ENCODE measurements at places on chromosomes 16 and 17.
A peak's percentile ranks its signal among the peaks of the same experiment; 100 is the strongest.

- DNase-seq: no peak
Observed at GRCh38 chr17:66900126-66901010, 64.1 kb upstream of the CACNG4 start.

- peak; percentile 32 for DNase-seq
Observed at GRCh38 chr17:488993-489757, 136.6 kb upstream of the RPH3AL start.

- DNase-seq: no peak
Observed at GRCh38 chr17:73693071-73693470, 48.8 kb upstream of the SDK2 start.

DNA sequence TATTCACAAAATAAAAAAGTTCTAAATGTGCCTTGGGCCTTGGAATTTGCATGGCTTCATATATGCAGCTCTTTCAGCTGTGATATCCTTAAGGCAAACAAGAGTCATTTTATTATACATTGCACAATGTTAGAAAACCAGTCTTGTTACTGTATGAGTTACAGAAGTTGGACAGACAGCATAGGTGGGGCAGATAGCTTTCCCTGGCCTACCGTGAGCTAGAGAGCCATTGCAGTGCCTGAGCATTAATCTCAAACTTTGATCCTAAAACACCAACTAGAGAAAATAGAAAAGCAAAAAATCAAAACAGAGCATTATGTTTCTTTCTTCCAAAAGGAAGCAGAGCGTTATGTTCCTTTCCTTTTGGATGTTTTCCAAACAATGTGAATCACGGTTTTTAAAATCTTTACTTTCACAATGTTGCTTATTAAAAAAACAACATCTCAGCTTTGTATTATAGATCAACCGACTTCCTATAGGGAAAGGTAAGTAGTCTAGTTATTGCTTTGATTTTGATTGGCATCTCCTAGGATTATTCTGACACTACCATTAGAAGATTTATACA is 32.2 kb downstream of the ARHGAP44 start:
- no peak for DNase-seq

GRCh38 chr16:19138601-19139000 is 24.8 kb downstream of the ITPRIPL2 start:
- no peak for DNase-seq

DNA sequence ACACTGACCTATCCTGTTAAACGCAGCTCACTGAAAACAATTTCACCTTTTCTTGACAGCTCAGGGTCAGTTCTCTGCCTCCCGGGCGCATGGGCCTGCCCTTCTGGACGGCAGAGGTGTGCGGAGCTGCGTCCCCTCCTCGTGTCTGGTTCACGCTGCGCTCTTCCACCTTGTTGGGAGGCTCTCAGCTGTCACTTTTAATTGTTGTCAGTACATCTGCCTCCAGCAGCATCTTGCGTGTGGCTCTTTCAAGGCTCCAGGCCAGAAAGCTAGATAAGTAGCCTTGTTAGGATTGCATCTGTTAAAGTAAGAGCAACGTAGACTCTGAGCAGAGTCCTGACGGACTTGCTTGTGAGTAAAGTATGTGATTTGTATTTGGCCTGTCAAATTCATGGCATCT is 59.4 kb downstream of the MGAT5B start:
- DNase-seq: no peak
